ENCODE measurements at places on chromosomes 13 and 19.
A peak's percentile ranks its signal among the peaks of the same experiment; 100 is the strongest.

DNA sequence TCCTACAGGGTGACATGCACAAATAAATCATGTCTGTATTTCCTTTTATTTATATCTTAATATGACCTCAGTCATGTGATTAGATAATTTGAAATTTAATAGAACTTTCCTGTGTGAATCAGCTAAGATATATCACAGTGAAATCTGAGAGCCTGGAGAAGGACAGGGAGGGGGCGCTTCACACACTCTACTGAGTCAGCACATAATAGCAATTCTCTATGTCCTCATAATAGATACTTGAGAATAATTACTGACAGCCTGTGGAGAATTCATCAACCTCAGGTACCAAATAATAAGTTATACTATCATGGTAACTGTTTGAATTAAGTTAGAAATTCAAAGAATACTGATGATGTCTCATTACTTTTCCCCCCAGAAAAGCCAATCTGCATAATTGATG lies 98.0 kb upstream of the SLC10A2 start:
- DNase-seq: no peak

DNA sequence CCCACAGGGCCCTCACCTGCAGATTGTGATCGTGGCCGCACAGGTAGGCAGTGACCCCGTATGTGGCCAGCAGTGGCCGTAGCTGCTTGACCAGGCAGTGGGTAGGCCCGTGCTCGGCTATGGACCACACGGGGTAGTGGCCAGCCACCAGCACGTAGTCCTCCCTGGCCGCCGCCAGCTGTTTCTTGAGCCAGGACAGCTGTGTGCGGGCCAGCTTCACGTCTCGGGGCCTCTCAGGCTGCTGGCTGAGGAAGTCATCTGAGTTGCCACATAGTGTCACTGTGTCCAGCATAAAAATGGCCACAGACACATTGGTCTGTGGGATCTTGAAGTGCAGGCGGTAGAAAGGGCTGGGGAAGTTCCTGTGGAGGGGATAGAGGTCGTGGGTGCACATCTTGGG lies 1.2 kb downstream of the ACP5 start:
- no peak for DNase-seq

DNA sequence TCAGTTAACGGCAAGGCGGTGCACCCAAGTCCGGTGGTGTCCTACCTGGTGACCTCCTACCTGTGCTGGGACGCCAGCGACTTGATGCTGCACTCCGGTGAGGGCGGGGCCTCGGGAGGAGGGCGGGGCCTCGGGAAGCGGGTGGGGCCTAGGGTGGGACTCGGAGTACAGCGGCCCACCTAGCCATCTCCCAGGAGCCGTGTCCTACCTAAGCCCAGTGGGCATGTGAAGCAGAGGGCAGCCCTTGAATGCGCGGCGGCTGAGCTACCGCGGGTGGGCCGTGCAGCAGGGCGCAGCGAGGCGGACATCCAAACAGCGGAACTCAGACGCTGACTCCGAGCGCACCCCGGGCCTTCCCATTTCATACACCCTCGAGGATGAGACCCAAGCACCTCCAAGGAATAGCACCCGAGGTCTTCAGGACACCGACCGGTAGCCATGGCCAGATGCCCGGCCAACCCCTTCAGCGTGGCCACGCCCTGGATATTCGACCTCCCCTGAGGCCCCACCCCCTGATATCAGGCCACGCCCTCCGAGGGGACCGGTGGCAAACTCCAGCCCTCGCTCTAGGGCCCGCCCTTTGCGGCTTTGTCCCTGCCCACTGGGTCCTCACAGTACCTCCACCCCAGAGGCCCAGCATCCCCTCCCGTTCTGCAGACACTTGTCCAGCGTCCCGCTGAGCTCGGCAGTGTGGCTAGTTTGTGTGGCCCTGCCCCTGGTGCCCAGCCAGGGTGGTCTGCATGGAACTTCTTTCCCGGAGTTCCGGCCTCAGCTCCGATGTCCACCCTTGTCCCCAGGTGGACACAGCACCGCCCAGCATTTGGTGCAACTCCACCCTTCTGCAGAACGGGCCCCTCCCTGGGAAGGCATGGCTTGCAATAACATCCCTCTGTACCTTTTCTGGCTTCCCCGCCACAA lies 5.4 kb downstream of the KLK1 start:
- DNase-seq: no peak

DNA sequence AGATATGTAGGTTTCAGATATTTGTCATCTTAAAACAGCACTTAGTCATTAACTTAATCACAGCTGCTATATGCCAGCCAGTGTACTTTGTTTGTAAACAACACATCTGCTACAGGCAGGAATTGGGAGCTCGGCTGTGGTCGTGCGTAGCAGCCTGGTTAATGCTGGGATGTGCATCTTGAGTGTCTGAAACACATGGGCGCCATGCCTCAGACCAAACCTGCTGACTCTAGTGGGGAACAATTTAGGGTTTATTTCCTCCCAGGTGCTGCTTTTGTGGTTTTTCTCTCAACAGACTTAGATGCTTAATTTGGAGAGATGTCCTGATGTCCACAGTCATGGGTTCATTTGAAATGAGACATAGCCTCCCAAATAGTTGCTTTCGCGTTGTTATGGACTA lies 238.5 kb upstream of the TMTC4 start:
- no peak for DNase-seq

GRCh38 chr19:5711025-5711424 lies 8.9 kb downstream of the LONP1 start:
- no peak for DNase-seq

DNA sequence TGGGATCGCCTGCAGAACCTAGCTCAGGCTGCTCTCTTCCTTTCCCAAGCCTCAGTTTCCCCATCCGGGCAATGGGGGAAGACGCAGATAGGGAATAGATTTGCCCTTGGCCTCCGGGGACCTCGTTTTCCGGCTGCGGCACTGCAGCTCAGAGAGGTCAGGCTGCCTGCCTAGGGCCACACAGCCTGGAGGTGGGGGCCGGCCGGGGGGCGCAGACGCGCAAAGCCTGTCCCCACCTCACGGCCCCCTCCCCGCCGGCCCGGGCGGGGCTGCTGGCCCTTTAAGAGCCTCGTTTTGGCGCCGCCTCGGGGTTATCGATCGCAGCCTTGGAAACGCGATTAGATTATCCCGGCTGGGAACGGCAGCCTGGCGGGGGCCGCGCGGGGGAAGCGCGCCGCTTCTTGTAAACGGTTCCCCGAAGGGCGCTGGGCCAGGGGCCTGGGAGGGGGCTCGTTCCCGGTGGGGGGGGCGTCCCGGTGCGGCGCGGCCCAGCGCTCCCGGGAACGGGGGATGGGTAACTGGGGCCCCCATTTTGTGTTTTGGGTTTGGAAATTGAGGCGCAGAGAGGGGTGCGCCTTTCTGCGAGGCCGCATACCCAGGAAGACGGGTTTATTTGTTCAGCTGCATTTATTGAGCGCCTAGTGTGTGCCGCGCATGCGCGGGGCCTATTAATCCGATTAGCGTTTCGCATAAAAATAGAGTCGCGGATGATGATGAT lies 23.4 kb upstream of the TCF3 start:
- DNase-seq: no peak

DNA sequence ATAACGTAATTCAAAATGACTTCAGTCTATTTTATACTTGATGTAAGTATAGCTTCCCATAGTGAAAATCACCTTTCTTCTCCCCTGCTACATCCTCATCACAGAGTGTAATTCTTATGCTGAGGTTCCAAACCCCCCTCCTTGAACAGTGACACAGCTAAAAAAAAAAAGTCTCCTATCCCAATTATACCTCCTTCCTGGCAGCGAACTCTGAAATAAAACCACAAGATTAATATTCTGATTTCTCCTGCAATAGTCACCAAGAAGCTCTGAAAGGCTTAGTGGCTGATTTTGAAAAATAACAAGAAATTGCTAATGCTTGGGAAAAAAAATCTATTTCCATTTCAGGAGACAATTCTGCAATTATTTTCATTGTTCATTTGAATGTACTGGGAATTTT lies 36.3 kb downstream of the EFNB2 start:
- DNase-seq: no peak

DNA sequence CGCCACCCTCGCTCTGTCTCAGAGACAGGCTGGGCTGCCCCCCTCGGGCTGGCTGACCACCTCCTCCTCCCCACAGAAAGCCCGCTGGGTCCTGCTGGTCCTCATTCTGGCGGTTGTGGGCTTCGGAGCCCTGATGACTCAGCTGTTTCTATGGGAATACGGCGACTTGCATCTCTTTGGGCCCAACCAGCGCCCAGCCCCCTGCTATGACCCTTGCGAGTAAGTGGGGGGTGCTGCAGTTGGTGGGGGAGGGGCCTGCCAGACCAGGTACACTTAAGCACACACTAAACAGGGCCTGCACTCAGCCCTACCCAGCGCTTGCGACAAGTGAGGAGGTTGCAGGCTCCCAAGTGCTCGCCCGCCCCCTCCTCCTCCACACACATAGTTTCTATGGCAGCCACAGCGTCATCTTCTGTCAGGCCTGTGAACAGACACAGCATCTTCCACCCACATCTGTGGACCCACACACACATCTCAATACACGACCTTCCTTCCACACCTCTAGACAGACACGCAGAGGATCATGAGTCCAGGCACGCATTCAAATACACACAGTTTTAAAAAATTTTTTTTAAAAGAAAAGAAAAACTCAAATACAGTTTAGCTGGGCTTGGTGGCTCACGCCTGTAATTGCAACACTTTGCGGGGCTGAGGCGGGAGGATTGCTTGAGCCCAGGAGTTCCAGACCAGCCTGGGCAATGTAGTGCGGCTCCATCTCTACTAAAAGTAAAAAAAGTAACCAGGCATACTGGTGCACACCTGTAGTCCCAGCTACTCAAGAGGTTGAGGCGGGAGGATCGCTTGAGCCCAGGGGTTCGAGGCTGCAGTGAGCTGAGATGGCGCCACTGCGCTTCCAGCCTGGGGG lies 18.4 kb downstream of the PLD3 start:
- DNase-seq: no peak

GRCh38 chr19:45883881-45884681 lies 1.9 kb downstream of the IRF2BP1 start:
- no peak for DNase-seq

DNA sequence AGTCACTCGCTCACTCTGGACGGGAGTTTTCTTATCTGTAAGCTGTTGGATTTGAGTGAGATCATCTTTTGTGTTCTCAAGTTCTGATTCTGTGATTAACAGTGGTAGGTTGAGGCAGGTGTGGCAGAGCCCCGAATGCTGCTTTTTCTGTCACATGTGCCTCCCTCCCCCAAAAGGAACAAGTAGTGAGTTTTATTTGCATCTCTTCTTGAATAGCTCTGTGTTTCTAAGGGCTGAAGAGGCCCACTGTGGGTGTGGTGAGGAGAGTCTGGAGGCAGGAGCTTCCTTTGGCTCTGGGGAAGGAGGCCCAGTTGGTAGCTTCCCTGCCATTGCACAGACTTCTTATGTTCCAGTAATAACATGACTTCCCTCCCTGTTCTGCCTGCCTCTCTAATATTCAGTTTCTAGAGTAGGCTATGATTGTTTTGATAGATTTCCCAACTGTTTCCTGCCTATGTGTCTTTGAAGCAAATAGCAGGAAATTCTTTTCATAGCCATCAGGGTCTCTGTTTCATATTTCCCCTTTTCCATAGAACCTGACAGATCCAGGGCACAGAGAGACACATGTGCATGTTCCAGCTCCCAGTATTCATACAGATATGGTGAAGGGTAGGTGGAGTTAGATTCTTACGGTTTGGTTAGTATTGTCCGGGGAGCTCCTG lies 23.9 kb upstream of the CXCL17 start:
- DNase-seq: no peak

DNA sequence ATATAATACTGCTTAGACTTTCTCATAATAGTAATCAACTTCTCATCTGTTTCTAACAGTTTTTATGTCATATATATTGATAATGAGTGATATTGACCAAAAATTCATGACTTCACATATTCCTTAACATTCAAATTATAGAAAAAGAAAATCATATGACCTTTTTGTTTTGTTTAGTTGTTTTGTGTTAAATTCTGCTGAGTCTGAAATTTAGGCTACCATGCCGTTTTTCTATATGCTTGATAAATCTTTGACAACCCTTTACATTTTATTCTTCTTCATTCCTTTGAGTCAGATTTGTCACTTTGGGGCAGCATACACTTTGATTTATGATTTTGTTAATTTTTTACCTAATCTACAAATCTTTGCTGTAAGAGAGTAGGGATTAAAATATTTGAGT lies 176.4 kb downstream of the ITGBL1 start:
- no peak for DNase-seq

- peak; percentile 25 for DNase-seq
These were observed 2.5 kb upstream of the KEAP1 start for GRCh38 chr19:10505583-10506229.

DNA sequence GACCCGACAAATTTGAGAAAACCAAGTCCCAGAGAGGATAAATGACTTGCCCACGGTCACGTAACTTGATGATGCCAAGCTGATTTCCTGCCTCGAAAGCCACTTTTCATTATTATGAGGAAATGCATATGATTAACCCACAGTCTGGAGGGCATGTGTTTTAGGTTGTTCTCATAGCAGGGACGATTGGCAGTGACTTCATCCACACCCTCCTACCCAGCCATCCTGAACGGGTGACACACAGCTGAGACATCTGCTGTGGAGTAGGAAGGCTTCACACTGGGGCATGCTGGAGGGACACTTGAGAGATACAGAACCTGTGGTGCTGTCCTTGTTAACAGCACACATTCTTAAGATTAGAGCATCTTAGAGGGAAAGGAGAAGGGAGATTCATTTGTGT lies 65.4 kb upstream of the WDFY2 start:
- no peak for DNase-seq

DNA sequence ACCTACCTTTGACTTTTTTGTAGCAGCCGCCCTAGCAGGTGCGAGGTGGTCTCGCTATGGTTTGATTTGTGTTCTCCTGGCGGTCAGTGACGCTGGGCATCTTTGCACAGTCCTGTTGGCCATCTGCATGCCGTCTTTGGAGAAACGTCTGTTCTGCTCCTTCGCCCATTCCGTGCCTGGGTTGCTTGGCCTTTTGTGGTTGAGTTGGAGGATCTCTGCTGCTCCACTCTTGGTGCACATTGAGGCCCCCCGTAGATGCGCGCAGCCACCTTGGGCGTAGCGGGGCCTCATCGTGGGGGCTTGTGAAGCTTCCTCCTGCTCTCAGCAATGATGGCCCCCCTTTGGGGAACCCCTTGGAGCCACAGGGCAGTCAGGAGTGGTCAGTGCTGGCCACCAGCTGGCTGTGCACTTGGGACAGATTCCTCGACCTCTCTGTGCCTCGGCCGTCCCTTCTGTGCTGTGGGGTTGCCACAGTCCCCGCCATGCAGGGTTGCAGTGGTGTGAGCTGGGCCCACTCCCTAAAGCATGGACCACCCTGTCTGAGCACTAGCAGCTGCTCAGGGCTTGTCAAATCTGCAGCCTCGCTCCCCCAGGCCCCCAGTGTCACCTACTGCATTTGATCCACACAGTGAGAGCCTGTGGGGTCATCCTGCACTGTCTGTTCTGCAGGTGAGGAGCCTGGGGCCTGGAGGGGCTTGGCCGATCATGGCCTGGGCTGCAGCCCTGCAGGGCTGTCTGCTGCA lies 170.8 kb downstream of the KDM4B start:
- no peak for DNase-seq

GRCh38 chr19:11766597-11767591 lies at the start of gene ZNF441:
Gene ZNF441 (plus strand): TSS chr19:11767000. CDS start chr19:11767194, 194 bp downstream.
- DNase-seq: peak; percentile 93

- no peak for DNase-seq
These were observed 100.6 kb upstream of the FRY start for GRCh38 chr13:31930901-31931522.

- no peak for DNase-seq
These were observed 108.6 kb upstream of the DOCK9 start for GRCh38 chr13:99086267-99087097.

- DNase-seq: no peak
These were observed 230.5 kb downstream of the FGF9 start for GRCh38 chr13:21901336-21901735.

- DNase-seq: no peak
These were observed 590.8 kb upstream of the SPRY2 start for GRCh38 chr13:80931766-80932165.

Data from thoracic aorta (tissue), 2 donors.